ENCODE measurements at places on chromosomes 4 and X.

DNA sequence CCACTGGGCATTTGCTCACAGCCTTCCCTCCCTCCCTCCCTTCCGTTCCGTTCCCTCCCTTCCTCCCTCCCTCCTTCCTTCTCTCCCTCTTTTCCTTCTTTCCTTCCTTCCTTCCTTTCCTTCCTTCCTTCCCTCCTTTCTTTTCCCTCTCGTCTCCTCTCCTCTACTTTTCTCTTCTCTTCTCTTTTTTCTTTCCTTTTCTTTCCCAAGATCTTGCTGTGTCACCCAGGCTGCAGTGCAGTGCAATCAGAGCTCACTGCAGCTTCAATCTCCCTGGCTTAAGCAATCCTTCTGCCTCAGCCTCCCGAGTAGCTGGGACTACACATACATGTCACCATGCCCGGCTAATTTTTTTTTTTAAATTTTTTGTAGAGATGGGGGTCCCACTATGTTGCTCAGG, 26.7 kb upstream of the ING2 start:
- no peak overlapping the region for H3K4me3 ChIP-seq
- H3K27me3 ChIP-seq: no peaks in the 10 kb centered on the region
- no peaks in the 10 kb centered on the region for H3K36me3 ChIP-seq
- H3K4me1 ChIP-seq: no peaks in the 10 kb centered on the region
- no peak for DNase-seq

DNA sequence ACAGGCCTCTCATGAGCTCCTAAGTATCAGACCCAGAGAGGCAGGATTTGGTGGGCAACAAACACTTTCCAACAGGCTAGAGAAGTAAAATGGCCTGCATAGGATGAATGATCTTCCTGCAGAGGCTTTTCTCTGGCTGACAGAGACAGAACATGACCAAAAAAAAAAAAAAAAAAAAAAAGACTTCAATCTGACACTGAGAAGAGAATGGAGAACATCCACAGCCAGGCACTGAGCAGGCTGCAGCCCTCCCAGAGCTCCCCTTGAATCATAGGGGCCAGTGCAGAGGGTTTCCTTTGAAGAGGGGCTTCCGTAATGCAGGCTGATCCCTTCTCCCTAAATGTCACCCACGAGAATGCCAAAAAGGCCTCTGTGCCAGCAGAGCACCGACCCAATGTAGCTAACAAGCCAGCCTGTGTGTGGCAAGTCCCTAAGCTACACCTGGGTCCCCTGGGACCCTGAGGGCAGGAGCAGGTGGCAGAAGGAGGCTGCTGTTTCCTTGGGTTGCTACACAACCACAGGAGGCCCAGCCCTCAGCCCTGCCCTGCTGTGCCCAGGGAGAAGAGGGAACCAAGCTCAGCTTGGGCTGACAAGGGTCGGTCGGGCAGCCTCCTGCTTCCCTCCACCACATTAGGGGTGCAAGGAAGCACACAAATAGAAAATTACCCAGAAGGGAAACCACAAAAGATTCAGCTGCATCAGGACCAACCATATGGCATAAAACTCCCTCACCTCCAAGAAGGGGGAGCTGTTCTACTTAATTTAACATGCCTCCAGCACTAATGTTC, 55.6 kb downstream of the MAP7D2 start:
- DNase-seq: no peak
- no peaks in the 10 kb centered on the region for H3K36me3 ChIP-seq
- peaks cover 4% of the 10 kb centered on the region for H3K4me1 ChIP-seq
- no peak overlapping the region for H3K27ac ChIP-seq
- no peaks in the 10 kb centered on the region for H3K27me3 ChIP-seq
- H3K4me3 ChIP-seq: no peak overlapping the region

- H3K4me3 ChIP-seq: no peak overlapping the region
- H3K27me3 ChIP-seq: no peaks in the 10 kb centered on the region
- H3K4me1 ChIP-seq: no peaks in the 10 kb centered on the region
- H3K27ac ChIP-seq: no peak overlapping the region
- no peak for DNase-seq
These were observed 108.4 kb downstream of the ANTXR2 start for GRCh38 chr4:79964400-79965211.

DNA sequence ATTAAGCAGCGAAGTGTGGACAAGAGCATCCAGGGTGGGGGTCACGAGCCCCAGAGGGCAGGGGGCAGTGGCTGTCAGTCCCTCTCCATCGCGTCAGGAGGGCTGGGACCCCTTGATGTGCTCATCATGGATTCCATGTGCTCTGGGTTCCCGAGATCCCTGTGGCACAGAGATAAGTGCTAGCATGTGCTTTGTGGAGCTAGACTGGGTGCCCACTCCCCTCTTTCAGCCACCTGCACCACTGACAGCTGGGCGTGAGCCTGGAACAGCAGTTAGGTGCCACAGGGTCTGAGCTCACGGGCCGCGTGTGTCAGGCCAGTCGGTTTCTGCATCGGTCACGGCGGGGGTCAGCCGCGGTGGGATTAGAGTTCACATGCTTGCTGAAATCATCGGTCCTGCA, 24.3 kb downstream of the CPZ start:
- no peak overlapping the region for H3K27ac ChIP-seq
- H3K36me3 ChIP-seq: no peaks in the 10 kb centered on the region
- H3K4me1 ChIP-seq: no peaks in the 10 kb centered on the region

DNA sequence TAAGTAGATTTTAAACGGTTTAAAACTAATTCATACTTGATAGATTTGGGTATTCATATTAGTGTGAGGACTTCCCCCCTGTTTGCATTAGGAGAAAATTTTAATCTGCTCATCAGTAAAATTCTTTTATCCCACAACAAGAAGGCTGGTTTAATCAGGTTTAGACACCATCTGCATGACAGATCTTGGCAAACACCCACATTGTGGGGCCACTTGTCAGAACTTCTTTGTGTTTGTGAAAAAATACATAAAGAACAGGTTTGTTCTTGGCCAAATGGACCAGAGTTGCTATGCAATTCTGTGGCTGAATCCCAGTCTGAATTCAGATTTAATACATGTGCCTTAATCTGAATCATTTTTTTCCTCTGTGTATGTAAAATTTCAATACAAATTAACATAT, 121.1 kb downstream of the REPS2 start:
- H3K4me3 ChIP-seq: no peak overlapping the region
- H3K4me1 ChIP-seq: no peaks in the 10 kb centered on the region
- no peaks in the 10 kb centered on the region for H3K27me3 ChIP-seq

DNA sequence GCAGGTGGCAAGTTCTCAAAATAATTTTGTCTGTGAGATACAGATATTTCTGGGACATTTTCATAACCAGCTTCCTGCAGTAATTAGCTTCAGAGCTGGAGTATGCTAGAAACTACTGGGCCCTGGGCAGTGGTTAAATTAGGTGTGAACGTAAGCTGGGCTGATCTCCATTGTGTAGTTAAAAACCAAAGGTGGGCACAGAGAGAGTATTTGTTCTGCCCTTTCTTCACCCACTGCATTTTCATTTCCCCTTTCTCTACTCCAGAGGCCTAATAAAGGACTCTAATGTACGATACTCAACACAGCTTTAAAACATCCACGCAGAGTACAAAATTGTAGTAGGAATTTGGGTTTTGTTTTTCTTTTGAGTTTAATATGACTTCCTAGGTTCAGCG, 252.7 kb downstream of the SPRY1 start:
- no peak for DNase-seq
- H3K27ac ChIP-seq: no peak overlapping the region
- no peaks in the 10 kb centered on the region for H3K27me3 ChIP-seq
- no peaks in the 10 kb centered on the region for H3K4me1 ChIP-seq
- H3K36me3 ChIP-seq: no peaks in the 10 kb centered on the region

- no peak overlapping the region for H3K27ac ChIP-seq
- no peaks in the 10 kb centered on the region for H3K4me1 ChIP-seq
- no peaks in the 10 kb centered on the region for H3K27me3 ChIP-seq
These were observed 207.8 kb downstream of the ANTXR2 start for GRCh38 chr4:79865201-79865597.

GRCh38 chr4:153260553-153261300, 56.5 kb downstream of the TRIM2 start:
- H3K36me3 ChIP-seq: no peaks in the 10 kb centered on the region
- DNase-seq: no peak
- no peak overlapping the region for H3K4me3 ChIP-seq
- peaks cover 9% of the 10 kb centered on the region for H3K4me1 ChIP-seq
- no peaks in the 10 kb centered on the region for H3K27me3 ChIP-seq

DNA sequence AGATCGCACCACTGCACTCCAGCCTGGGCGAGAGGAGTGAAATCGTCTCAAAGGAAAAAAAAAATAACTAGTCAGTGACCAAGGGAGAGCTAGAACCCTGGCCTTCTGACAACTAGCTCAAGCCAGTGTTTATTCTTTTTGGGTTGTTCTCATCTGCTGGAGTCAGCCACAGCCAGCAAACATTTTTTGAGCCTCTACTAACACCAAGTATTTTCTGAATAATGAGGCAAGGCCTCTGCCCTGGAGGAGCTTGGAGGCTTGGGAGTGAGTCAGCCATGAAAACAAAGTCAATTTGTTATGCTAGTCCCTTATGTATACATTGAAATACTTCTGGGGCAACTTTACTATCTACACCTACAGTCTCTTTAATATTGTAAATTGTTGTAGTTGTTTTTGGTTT, 46.5 kb downstream of the TMA16 start:
- no peaks in the 10 kb centered on the region for H3K27me3 ChIP-seq
- H3K4me3 ChIP-seq: no peak overlapping the region
- no peak overlapping the region for H3K27ac ChIP-seq

DNA sequence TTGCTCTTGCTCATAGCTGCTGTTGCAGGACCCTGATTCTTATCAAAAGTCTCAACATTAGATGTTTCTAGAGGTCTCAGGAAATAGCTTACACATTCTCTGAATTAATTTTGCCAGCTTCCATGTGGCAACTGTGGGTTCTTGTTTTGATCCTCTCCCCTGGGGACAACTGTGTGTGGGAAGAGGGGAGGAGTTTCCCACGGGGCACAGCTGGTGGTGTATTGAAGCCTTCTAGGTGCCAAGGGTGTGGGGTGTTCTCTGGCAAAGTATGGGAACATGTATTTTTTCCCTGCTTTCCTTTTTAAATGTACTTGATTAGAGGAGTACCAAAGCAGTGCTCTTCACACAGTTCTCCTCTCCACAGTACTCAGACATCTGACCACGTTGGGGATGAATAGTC, 212.7 kb downstream of the RPA4 start:
- no peaks in the 10 kb centered on the region for H3K4me1 ChIP-seq

GRCh38 chr4:83328521-83329187, 6.0 kb downstream of the HPSE start:
- H3K27ac ChIP-seq: no peak overlapping the region
- no peak for DNase-seq
- no peak overlapping the region for H3K4me3 ChIP-seq
- no peaks in the 10 kb centered on the region for H3K27me3 ChIP-seq
- no peaks in the 10 kb centered on the region for H3K36me3 ChIP-seq

DNA sequence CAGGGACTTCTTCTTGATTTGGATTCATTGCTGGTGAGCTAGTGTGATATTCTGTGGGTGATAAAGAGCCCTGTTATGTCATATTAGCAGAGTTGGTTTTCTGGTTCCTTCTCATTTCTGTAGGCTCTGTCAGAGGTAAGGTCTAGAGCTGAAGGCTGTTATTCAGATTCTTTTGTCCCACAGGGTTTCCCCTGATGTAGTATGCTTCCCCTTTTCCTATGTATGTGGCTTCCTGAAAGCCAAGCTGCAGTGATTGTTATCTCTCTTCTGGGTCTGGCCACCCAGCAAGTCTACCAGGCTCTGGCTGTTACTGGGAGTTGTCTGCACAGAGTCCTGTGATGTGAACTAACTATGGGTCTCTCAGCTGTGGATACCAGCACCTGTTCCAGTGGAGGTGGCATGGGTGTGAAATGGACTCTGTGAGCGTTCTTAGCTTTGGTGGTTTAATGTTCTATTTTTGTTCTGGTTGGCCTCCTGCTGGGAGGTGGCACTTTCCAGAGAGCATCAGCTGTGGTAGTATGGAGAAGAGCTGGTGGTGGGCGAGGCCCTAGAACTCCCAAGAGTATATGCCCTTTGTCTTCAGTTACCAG, 373.7 kb downstream of the AR start:
- no peaks in the 10 kb centered on the region for H3K27me3 ChIP-seq
- H3K4me1 ChIP-seq: no peaks in the 10 kb centered on the region
- no peak overlapping the region for H3K27ac ChIP-seq
- H3K36me3 ChIP-seq: no peaks in the 10 kb centered on the region
- no peak overlapping the region for H3K4me3 ChIP-seq

GRCh38 chrX:133645977-133646718, 230.9 kb upstream of the GPC4 start:
- H3K4me1 ChIP-seq: no peaks in the 10 kb centered on the region
- no peak overlapping the region for H3K27ac ChIP-seq
- H3K27me3 ChIP-seq: no peaks in the 10 kb centered on the region
- H3K36me3 ChIP-seq: no peaks in the 10 kb centered on the region

- H3K4me3 ChIP-seq: no peak overlapping the region
- H3K27me3 ChIP-seq: no peaks in the 10 kb centered on the region
- no peak overlapping the region for H3K27ac ChIP-seq
- no peaks in the 10 kb centered on the region for H3K4me1 ChIP-seq
- H3K36me3 ChIP-seq: no peaks in the 10 kb centered on the region
These were observed 205.1 kb downstream of the RASL11B start for GRCh38 chr4:53067125-53067802.

DNA sequence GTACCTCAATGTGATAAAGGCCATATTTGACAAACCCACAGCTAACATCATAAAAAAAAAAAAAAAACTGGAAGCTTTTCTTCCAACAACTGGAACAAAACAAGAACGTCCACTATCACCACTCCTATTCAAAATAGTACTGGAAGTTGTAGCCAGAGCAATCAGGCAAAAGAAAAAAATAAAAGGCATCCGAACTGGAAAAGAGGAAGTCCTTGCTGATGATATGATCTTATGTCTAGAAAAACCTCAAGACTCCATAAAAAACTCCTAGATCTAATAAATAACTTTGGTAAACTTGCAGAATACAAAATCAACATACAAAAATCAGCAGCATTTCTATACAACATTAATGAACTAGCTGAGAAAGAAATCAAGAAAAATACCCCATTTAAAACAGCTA, 134.3 kb downstream of the TEX11 start:
- no peaks in the 10 kb centered on the region for H3K36me3 ChIP-seq
- H3K27me3 ChIP-seq: no peaks in the 10 kb centered on the region
- no peaks in the 10 kb centered on the region for H3K4me1 ChIP-seq
- no peak overlapping the region for H3K4me3 ChIP-seq

GRCh38 chrX:96314985-96315384, 369.7 kb upstream of the DIAPH2 start:
- no peak overlapping the region for H3K4me3 ChIP-seq
- no peaks in the 10 kb centered on the region for H3K27me3 ChIP-seq
- no peak for DNase-seq
- H3K4me1 ChIP-seq: no peaks in the 10 kb centered on the region

DNA sequence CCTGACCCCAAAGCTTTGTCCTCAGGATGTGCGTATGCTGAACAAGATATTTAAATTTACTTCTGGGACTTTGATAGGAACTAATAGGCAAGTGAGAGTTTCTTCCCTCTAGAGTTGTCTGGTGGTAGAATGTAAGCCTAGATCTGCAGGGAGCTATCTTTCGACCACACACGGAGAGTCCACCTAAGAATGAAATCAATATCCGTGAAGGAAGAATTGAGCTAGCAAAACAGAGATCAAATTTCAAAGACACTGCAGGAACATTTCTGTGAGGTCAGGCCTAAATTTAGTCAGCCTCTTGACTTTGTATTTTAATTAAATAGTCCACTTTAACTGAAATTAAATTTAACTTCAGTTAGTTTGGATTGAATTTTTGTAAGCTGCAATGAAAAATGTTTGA, 871.3 kb downstream of the RAB28 start:
- H3K27me3 ChIP-seq: no peaks in the 10 kb centered on the region
- H3K4me1 ChIP-seq: no peaks in the 10 kb centered on the region
- H3K4me3 ChIP-seq: no peak overlapping the region
